Kidney (tissue), 22 donors: ENCODE measurements at places on chromosomes 4 and X. TPM values are rescaled to one million over a fixed set of nuclear protein-coding genes. Genes with fewer than 3 reads are reported as not detected.

DNA sequence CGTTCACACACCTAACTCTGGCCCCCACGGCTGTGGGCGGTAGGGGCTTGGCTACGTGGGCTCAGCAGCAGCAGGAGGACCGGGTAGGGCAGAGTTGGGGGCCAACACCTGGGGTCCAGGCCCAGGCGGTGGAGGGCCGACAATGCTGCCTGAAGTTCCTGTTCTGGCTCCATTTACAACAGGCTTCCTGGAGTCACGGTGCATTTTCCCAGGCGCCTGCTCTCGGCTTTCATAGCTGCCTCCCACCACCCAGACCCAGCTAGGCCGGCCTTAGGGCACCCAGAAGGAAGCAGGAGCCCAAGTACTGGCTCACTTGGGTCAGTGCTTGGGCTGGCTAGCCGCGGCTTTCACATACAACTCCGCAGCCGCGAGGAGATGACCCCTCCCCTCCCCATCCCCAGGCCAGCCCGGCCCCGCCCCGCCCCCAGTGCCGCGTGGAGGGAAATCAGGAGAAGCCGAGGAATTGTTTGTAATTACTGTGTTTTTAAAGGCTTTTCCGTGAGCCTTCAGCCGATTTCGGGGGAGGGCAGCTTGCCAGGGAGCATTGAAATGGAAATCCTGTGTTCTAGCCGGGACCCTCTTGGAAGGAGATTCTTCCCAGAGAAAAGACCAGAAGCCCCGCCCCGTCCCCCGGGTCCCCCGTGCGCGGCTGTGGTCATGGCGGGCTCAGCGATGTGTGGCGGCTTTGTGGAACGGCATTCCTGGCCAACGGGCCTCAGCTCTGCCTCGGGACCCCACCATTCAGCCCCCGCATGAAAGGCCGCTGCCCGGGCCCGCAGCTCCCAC lies 28.5 kb downstream of the PJA1 start:
- DNase-seq: peak; percentile 81

GRCh38 chr4:122107680-122108079 lies 44.5 kb upstream of the BLTP1 start:
- no peak for DNase-seq

DNA sequence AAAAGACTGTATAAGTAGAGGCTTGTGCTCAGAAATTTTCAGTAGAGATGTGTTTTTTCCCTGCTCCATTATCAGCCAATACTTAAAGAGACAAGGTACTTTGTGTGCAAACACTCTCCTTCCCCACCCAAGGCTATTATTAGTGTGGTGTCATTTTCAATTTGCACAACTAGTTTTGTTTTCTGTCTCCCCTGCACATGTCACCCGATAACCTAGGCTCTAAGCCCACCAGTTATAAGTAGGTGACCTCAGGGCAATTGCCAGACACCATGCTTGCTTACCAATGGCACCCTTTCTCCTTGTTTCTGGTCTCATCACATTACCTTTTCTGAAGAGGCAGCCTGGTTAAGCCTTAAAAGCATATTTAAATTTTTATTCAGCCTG lies 8.0 kb upstream of the GUCY1A1 start:
- DNase-seq: no peak

- DNase-seq: no peak
These were observed 35.1 kb downstream of the PRKX start for GRCh38 chrX:3678328-3678727.

Gene ZNF330
- 32.1 TPM for polyA plus RNA-seq

Gene MTMR1
- polyA plus RNA-seq: 6.2 TPM

DNA sequence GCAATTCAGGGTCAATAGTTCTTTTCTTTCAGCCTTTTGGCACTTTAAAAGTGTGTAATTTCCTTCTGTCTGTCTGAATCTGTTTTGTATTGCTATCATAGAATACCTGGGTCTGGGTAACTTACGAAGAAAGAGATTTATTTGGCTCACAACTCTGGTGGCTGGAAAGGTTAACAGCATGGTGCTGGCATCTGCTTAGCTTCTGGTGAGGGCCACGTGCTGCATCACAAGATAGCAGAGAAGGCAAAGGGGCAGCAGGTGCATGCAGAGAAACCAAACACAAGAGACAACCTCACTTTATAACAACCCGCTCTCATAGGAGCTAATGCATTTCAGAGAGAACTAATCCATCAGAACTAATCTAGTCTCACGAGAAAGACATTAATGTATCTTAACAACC lies 18.8 kb downstream of the RGN start:
- no peak for DNase-seq

Gene FAM133A
- not detected for polyA plus RNA-seq

- no peak for DNase-seq
These were observed 364.9 kb downstream of the ZNF674 start for GRCh38 chrX:46180258-46180687.

Gene NSG1
- polyA plus RNA-seq: 4.7 TPM

- DNase-seq: peak; percentile 74
These were observed 104.5 kb upstream of the GATB start for GRCh38 chr4:151865312-151865711.

GRCh38 chr4:184506527-184507121 lies 32.3 kb upstream of the IRF2 start:
- DNase-seq: peak; percentile 24

Gene MTTP
- 5.8 TPM for polyA plus RNA-seq

Gene MAGEA10
- not detected for polyA plus RNA-seq

Gene RNF150
- polyA plus RNA-seq: 5.0 TPM

DNA sequence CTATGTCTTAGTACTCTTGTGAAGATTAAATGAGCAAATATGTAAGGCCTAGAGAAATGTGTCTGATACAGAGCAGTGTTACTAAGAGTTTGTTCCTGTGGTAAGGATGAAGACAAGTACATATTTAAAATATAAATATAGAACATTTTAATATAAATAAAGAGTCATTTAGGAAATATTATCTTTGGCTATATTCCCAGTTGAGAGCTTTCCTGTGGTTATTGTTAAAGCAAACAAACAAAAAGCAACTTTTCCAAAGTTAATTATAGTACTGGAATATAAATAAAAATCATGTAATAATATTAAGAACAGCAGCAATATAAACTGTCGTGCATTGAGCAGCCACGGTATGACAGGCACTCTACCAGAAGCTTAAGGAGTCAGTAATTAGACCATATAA lies 472.5 kb downstream of the INPP4B start:
- DNase-seq: no peak

- DNase-seq: no peak
These were observed 407.8 kb downstream of the NKX6-1 start for GRCh38 chr4:84091266-84091665.

Gene PHF8
- polyA plus RNA-seq: 5.0 TPM

Gene OTC
- polyA plus RNA-seq: not detected

Gene FATE1
- polyA plus RNA-seq: 0.52 TPM

- DNase-seq: peak; percentile 63
These were observed 61.1 kb upstream of the VAMP7 start for GRCh38 chrX:155819966-155820491.

DNA sequence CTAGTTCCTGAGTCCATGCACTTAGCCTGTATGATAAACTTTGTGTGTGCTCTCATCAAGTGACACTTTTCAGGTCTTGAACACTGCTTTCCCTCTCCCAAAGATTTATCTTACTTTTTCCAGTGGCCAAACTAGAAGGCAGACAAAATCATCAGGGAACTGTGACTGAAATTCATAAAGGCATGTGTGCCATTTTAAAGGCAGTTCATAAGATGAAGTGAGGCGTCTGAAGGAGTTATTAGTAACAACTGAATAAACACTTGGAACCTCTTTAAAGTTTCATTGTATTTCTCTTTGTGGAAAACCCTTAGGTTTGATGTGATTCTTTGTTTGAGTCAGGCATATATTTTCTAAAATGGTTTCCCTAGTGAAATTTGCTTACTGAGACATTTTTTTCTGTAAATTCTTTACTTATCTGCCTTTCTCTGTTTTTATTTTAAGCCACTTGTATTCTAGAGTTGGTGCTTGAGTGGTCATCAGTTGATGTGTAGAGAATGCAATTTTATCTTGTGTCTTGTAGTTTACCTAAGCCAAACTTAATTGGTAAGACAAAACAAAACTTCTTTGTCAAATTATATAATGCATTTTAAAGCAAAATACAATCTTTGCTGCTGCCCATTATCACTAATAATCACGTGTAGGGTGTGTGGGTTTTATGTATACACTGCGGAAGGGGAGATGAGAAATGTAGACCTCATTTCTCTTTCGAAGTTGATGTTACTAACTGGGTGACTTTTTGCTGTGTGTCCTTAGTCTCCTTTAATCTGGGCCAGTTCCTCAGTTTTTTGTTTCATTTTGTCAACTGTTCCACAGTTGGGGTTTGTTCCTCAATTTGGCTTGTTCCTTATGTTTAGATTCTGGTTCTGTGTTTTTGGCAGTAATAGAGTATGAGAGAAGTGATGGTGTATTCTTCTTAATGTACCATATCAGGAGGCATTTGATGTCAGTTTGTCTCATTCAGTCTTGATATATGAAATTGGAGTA lies 56.8 kb downstream of the RBPJ start:
- DNase-seq: no peak

DNA sequence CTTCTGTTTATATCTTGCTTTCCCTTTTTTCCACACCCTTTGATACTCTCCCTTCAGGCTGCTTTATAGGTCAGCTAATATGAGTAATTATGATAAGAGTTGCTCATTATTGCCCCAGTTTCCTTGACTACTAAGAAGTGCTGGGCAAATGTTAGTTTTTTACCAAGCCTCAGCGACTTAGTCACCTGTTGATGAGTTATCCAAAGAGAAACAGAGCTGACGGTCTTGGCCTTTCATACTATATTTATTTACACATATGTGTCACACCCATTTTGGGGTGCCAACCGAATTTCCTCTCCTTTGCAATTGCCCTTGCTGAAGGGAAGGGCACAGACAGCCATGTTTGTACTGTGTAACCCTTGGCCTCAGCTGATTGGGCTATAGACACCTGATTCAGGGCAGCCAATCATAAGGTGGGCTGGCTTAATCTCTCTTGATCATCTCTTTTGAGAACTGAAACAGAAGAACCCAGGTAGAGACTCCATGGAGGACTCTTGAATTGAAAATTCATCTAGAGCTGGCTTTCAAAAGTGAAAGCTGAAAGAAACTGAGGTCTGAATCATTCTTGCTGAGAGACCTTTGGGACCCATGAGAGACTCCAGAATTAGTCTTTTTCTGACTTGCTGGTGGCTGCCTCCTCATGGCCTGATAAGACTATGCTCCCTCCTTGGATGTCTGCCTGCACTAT lies 111.7 kb upstream of the RPS6KA3 start:
- no peak for DNase-seq

- peak; percentile 34 for DNase-seq
These were observed 66.1 kb downstream of the DCHS2 start for GRCh38 chr4:154425514-154425913.

DNA sequence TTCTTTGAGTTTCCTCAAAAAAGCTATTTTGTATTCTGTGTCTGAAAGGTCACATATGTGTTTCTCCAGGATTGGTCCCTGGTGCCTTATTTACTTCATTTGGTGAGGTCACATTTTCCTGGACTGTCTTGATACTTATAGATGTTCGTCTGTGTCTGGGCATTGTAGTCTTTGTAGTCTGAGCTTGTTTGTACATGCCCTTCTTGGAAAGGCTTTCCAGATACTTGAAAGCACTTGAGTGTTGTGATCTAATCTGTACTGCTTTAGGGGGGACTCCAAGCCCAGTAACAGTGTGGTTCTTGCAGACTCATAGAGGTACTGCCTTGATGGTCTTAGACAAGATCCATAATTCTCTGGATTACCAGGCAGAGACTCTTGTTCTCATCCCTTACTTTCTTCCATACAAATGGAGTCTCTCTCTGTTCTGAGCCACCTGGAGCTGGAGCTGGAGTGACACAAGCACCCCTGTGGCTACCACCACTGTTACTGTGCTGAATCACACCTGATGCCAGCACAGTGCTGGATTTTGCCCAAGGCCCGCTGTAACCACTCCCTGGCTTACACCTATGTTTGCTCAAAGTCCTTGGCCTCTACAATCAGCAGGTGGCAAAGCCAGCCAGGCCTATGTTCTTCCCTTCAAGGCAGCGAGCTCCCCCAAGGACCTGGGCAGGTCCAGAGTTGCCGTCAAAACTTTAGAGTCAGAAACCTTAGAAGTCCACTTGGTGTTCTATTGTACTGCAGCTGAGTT lies 72.3 kb upstream of the EFHC2 start:
- no peak for DNase-seq

DNA sequence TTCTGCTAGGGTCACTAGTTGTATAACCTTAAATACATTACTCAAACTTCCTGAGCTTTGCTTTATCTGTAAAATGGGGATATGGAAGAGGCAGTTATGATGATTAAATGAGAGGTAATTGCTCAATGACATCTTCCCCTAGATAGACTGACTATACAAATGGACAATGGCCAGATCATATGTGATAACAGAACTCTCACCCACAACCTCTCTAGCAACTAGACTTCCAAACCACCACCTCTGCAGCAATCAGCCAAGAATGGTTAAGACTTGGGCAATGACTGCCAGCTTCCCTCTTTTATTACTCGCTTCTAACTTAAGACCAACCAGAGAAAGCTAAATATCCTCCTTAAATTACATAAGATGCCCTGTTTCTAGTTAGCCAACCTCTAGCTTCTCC lies 2.9 kb upstream of the SEPSECS start:
- no peak for DNase-seq

- DNase-seq: no peak
These were observed 11.1 kb upstream of the ZCCHC4 start for GRCh38 chr4:25301471-25301870.

Gene FGF2
- polyA plus RNA-seq: 2.3 TPM

Gene PCYT1B
- 0.26 TPM for polyA plus RNA-seq
